ENCODE measurements at places on chromosomes 1 and 21.

DNA sequence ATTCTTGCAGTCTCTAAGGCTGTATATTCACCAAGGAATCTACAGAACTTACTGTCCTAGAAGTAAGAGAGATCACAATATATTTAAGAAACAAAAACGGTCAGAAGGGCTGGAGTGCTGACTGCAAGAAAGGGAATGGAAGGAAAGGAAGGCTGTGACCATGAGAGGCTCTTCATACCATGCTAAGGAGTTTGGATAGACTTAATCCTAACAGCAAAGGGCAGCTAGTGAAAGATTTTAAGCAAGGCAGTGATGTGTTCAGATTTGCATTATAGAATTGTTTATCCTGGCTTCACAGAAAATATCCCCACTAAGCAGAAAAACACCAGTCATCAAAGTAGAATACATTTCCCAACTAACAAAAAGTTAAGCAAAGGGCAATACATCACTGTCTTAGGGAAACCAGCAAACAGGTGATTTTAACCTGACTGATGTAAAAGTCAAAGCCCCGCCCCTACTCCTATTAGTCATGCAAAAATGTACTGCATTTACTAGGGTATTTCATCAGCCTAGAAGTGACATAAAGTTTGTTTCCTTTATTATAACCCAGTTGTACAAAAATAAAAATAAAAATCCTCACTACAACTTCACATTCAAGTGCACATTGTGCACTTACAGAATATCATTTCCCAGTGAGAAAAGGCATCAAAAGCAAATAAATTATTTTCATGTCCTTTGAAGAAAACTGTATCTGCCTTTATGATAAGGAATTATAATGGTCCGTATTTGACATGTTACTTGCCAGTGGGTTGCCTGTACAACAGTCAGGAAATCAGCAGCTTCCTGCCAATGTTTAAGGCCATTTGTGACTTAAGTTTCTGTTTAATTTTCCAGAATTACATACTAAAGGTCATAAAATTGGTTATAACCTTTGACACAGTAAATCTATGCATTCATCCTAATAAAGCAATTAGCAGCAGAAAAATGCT, 17.2 kb downstream of the JAK1 start:
- no peak for DNase-seq

DNA sequence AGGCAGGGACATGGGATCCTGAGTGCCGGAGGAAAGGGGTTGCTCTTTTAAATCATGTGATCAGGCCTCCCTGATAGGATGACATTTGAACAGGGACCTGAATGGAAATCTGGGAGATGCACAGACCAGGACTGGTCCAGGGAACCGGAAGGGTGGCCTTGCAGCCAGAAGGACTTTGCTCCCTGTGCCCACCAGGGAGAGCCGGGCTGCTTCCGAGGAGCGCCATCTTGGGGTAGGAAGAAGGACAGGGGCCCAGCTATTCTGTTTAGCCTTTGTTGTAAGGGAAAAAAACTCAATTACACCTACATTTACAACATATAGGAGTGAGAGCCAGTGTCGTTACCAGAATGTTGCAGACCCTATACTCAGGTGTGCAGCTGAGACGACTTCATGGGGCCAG, 5.5 kb downstream of the KLHDC7A start:
- peak; percentile 70 for DNase-seq

GRCh38 chr1:20873311-20873710, 86.2 kb upstream of the HP1BP3 start:
- DNase-seq, result no peak

DNA sequence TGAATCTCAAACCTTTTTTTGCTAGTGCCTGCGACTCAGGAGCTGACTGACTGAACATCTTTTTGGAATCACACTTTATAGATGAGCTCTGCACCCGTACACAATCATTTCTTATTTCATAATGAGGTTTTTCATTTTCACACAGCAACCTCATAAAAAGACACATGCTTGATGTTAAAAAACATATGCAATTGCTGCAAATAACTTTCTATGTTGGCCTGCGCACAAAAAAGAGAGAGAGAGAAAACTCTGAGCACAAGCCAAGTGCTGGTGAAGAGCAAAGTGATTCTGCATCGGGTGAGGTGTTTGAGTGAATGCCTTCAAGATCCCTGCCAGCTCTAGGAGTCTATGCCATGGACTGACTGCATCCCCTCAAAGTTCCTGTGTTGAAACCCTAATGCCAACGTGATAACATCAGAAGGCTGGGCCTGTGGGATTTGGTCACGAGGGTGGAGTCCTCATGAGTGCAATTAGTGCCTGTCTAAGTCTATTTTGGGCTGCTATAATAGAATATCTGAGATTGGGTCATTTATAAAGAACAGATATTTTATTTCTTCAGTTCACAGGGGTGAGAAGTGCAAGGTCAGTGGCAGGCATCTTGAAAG, 36.6 kb downstream of the C1orf87 start:
- no peak for DNase-seq

GRCh38 chr1:202037706-202038296, 27.4 kb downstream of the ELF3 start:
- DNase-seq, result no peak

DNA sequence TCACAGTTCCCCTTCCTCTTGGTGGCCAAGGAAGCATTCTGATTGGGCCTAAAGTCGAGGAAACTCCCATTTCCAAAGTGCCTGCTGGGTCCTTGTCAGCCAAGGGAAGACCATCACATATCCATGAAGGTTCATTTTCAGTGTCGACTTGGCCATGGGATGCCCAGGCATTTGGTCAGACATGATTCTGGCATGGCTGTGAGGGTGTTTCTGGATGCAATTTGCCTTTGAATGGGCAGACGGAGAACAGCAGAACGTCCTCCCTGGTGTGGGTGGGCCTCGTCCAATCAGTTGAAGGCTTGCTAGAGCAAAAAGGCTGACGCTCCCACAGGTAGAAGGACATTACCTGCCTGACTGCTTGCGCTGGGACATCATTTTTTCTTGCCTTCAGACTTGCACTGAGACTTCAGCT, 48.3 kb upstream of the LBR start:
- DNase-seq, result peak; percentile 18

DNA sequence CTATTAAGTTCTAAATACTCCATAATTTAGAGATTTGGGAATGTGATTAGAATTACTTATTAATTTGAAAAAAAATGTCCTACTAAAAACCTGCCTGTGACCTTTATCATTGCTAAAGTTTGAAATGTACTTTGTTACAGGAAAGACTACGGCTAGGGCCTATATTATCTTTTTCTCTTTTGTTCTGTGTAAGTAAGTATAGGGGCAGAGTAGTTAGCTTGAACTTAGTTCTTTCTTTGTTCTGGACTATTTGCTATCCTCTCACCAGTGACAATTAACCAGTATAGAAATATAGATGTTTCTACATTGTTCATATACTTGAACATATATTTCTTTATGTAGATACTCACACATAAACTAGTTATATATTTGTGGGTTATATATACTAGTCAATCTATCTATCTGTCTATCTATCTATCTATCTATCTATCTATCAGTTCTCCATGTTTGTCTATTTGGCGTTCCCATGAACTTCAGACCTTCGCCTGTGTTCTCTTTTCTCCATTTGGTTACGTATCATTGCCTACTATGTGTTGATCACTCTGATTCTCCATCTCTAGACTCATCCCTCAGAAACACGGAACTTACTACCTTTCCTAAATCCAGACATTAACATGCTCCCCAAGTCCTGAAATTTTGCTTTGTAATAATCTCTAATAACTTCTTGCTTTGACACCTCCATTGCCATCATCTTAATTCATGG, 3.3 kb downstream of the PTPRC start:
- no peak for DNase-seq

- peak; percentile 87 for DNase-seq
Measured at GRCh38 chr1:30106125-30106524, 617.3 kb downstream of the MATN1 start.

DNA sequence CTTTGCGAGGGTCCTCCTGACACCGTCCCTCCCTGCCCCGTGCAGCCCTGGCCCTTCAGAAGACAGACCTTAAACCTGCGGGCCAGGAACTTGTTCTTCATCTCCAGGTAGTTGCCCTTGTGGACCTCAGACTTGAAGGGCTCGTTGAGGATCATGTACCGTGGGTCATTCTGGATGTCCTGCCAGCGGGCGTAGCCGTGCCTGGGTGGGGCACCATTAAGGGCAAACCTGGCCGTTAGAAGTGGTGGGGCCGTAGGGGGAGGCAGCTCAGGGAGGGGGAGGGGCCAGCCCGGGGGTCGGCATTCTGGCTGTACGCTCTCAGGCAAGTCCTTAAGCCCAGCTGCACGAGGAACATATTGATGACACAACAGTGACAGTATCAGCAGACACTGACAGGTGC, 64.6 kb downstream of the KCNAB2 start:
- no peak for DNase-seq

GRCh38 chr1:117567435-117567834, 38.4 kb upstream of the TENT5C start:
- DNase-seq, result no peak

DNA sequence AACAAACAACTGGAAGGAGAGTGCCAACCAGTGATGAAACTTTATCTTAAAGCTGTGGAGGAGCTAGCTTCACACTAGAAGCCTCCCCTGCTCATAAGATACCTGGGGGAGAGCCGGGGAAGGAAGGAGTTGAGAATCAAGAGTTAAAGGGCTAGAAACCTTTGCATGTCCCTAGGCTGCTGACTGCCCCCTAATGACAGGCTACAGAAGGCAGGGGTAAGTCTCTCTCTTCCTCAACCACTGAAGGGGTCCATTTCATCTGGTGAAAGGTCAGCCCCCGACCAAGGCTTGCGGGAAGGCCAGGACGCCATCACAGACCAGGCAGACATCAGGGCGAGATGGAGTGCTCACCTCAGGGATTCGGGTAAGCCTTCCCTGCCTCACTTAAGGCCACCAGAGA, 65.6 kb upstream of the GRHL3 start:
- DNase-seq, result peak; percentile 49

DNA sequence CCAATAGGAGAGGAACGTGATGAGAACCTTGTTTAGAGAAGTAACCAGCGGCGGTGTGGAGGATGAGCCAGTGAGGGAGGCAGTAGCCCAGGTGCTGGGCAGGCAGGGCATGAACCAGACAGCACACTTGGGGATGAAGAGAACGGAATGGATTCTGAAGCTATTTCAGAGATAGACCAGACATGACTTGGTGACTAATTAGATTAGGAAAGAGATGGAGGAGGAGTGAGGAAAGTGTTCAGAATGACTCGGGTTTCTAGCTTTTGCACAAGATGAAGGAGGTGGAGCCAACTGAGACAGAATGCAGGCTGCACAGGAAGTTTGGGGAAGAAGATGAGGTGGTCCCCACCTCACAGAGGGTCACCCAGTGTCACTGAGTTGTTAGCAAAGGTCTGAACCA, 5.1 kb downstream of the PEF1 start:
- no peak for DNase-seq

GRCh38 chr1:23171181-23171755, 2.6 kb upstream of the LUZP1 start:
- DNase-seq, result no peak

GRCh38 chr1:211965108-211965805, 70.1 kb downstream of the INTS7 start:
- no peak for DNase-seq

DNA sequence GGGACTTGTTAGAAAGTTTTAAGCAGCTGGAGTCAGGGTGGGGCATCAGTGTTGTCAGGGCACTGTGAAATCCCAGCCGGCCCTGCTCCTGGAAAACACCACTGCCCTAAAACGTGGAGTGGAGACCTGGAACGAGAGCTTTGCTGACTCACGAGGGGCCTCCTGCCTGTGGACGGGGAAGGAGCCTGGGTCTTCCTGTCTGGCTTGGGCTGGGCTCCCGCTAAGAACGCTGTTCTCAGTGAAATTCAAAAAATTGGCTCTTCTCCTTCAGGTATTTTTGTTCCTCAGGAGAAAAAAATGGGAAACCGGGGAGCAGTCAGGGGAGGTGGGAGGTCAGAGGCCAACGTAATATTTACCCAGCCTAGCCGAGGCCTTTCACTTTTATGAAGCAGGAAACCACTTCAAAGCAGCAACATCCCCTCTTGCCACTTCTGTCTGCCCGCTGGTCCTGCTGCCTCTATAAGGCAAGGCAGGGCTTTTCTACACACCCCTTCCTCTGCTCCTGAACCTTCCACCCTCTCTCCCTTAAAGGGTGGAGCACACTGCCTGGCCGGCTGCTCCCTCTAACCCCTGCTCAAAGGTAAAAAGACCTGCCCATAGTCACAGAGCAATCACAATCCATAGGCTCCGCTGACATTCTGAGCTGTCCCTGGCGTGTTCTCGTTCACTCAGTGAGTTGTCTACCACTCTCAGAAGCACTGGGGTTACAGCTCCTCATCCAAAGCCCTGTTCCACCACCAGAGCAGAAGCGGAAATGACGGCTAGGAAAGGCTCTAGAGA, 8.0 kb downstream of the PLXNA2 start:
- no peak for DNase-seq

DNA sequence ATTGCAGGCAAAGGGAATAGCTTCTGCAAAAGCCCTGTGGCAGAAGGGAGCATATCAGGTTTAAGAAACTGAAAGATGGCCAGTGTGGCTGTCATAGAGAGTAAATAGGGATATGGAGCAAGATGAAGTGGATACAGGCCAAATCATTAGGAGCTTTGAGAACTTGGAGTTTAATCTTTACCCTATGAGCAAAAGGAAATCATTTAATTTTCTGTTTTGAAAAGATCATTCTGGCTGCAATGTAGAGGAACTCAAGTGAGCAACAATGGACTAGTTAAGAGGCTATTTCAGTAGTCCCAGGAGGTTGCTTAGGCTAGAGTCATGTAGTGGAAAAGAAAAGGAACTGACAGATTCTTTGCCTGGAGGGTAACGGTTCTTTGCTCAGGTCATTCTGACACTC, 47.2 kb downstream of the RAP1A start:
- no peak for DNase-seq

GRCh38 chr1:201515895-201516294, 9.0 kb upstream of the CSRP1 start:
- DNase-seq, result no peak

GRCh38 chr1:35557118-35557610, at the start of gene KIAA0319L:
KIAA0319L (minus strand) TSS chr1:35557403; CDS start chr1:35554491, 2,912 bp downstream.
- peak; percentile 93 for DNase-seq

GRCh38 chr1:222385955-222386354, 161.9 kb downstream of the HHIPL2 start:
- DNase-seq, result no peak

GRCh38 chr1:89815611-89816010, 5.2 kb upstream of the LRRC8D start:
- DNase-seq, result no peak

- no peak for DNase-seq
Measured at GRCh38 chr1:221072214-221072613, 193.0 kb downstream of the HLX start.

- DNase-seq, result no peak
Measured at GRCh38 chr1:87678266-87678665, 349.6 kb downstream of the LMO4 start.

DNA sequence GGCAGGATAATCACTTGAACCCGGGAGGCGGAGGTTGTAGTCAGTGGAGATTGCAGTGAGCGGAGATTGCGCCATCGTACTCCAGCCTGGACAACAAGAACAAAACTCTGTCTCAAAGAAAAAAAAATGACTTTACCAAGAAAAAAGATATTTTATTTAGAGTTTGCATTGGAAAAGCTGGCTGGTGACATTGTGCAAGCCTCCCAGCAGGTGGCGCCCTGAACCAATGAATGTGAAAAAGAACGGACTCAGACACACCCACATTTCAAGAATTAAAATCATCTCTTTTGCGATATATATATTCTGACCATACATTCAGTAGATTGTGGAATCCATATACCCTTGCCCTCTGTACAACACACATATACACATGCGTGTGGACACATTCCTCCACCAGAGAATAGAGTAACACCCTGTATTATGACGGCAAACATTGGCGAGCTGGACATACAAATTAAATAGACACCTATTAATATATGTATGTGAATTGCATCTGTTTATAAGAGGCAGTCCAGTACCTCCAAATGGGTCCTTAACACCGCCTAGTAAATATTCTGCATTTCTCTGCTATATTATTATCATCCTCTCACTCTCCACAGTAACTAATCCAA, 39.0 kb upstream of the CADM3 start:
- DNase-seq, result peak; percentile 41

Data from H9 (cell line).